Stimulated activated CD8-positive, alpha-beta memory T cell treated with anti-CD3 and anti-CD28 coated beads, Interleukin-2, amount 100 ng/mL, for 1 hour (primary cell): ENCODE measurements at places on chromosomes 11 and 22.
A peak's percentile ranks its signal among the peaks of the same experiment; 100 is the strongest.

GRCh38 chr22:46138058-46138797, 12.1 kb upstream of the PPARA start:
- no peak for DNase-seq

DNA sequence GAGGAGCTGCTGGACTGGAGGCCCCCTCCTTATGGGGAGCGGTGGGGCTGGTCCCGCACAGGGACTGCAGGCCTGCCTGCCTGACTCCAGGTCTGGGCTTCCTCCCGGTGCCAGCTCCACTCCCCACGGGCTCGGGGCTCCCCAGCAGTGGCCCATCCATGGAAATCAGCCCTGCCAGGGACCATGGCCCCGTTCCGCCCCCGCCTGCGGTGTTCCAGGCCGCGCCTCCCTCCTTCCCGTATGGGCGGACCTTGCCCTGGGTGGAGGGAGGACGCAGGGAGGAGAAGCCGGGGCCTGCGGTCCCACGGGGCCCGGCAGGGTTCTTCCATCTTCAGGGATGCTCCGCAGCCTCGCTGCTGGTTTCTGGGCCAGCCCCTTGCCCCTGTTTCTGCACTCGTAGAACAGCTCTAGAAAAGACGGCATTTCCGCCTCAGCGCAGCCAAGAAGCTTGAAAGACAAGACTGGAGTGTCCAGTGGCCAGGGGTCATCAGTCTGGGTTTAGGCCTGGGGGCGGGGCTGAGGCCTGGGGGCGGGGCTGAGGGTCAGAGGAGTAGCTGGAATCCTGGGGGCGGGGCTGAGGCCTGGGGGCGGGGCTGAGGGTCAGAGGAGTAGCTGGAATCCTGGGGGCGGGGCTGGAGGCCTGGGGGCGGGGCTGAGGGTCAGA, 1330.6 kb downstream of the BRD1 start:
- DNase-seq, result no peak

- DNase-seq, result no peak
Observed at GRCh38 chr11:12321217-12321937, 56.0 kb upstream of the PARVA start.

DNA sequence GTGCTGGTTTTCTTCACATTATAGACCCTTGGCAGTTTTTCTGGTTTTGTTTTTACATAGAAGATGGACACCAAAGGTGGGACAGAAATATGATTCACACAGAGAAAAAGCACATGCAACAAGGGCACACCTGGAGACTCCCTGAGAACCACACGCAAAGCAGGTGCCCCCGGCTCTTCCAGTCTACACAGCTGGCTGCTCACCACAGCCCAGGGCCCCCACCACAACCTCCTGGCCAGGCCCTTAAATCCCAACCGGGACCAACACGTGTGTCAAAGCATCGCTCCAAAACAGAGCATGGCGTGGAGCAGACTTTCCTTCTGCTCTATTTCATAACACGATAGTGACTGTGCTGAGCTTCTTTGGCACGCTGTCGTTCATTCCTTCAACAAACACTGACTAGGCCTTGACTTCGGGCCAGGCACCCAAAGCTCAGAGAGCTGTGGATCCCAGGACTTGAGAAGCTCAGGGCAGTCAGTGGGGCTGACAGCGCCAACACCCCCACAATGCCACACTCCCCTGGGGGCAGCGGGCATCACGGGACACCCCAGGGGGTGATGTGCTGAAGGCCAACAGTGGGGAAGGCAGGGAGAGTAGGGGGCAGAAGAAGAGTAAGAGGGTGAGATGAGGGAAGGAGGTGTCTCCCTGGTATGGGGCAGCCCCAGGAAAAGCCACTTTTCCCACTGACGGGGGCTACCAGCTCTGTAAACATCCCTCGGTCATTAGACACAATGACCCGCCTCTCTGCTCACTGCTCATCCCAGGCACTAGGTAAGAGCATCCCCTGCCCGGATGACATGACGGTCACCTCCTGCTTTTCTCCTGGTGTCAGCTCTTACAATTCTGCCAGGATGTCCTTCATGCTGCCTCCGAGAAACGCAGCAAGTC, 26.0 kb downstream of the CELSR1 start:
- no peak for DNase-seq

GRCh38 chr22:25747245-25747944, 5.4 kb downstream of the MYO18B start:
- no peak for DNase-seq

DNA sequence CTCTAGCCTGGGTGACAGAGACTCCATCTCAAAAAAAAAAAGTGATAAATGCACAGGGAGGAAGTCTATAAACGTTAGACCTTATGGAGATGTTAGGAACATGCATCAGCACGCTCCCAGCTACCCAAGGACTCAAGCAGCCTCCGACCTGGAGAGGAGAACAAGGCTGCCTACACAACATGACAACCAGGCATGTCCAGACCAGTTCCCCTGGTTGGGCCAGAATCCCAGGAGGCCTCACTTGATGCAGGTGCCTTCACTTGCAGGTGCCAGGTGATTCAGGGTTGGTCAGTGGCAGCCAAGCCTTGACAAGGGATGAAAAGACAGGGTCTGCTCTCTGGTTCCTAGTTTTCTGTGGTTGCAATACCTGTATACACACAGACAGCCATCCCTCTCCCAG, 5.9 kb downstream of the RANGAP1 start:
- no peak for DNase-seq

DNA sequence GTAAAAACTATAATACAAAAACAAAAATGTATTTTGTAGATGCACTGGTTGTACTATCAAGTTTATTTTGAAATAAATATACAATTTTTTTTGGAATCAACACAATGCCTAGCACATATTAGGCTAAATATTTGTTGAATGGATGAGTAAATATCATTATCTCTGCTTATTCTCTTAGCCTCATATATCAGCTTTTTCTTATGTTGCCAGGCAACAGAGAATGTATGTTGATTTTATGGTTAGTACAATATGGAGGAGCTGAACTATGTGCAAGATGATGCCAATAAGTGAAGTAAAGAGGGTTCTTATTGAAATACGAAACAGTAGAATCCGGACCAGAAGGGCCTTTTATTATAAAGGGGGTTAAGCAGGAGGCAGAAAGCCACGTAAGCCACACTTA, 94.9 kb downstream of the FAR1 start:
- no peak for DNase-seq

DNA sequence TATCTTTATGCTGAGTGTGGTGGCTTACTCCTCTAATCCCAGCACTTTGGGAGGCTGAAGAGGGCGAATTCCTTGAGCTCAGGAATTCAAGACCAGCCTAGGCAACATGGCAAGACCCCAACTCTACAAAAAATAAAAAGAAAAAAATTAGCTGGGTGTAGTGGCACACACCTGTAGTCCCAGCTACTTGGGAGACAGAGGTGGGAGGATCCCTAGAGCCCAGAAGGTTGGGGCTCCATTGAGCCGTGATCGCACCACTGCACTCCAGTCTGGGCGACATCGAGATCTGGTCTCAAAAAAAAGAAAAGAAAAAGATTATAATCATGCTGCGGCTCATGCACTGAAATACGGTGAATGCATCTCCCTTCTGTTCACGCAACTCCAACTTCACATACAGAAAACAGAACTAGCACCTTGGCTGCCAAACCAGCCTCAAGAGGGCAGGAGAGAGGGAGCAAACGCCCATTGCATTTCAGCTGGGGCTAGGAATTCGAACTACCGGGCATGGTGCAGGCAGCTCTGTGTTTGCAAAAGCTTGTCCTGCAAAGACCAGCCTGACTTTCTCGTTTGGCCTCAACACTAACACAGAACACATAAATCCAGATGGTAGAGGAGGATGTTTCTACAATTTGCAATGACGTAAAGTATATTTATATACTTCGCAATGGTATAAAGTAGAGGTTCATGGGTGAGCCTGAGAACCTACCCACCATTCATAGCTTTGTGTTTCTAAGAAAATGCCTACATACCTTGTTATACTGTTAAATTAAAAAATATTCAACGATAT, 6.3 kb upstream of the SYNGR1 start:
- DNase-seq, result no peak

DNA sequence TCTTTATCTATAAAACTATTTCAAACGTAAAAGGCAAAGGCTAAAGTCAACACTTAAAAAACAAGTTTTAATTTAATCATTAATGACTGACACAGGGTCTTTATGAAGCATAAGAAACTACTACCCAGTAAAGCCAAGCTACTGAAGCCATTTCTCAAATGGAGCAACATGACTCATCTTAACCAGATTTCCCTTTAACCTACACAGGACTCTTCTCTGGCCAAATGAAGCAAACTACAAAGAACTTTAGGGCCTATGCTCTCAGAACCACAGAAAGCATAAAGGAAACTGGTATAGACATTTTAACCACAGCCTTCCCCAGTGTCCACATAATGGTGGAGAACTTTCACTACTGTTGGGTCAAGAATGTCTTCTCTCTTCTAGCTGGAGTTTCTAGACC, 34.7 kb downstream of the ALG9 start:
- DNase-seq, result no peak

- DNase-seq, result no peak
Observed at GRCh38 chr22:27874185-27874584, 44.9 kb downstream of the PITPNB start.

GRCh38 chr22:46803031-46803880, 40.8 kb downstream of the TBC1D22A start:
- DNase-seq, result peak; percentile 52

DNA sequence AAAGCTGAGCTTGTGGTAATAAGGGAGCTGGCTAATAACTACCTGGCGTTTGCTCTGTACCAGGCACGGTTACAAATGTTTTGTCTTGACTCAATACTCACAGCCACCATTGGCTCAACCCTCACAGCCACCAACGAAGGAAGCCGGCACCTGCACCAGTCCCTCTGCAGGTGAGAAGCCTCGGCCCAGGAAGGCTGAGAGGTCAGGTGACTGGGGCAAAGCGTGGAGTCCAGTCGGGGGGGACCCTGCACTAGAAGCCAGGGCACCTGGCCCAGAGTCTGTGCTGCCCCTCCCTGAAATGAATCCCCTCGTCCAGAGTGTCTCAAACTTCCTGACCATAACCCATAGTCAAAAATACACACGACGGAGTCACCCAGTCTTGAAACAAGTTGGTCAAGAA, 90.1 kb downstream of the PHF21B start:
- DNase-seq, result no peak

DNA sequence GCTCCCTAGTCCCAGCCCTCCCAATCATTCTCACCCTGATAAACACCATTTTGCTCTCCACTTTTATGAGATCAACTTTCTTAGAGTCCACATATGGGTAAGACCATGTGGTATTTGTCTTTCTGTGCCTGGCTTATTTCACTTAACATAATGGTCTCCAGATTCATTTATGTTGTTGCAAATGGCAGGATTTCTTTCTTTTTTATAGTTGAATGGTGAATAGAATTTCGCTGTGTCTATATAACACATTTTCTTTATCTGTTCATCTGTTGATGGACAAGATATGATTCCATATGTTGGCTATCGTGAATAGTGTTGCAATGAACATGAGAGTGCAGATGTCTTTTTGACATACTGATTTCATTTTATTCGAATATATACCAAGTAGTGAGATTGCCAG, 367.4 kb upstream of the ARHGAP42 start:
- no peak for DNase-seq

DNA sequence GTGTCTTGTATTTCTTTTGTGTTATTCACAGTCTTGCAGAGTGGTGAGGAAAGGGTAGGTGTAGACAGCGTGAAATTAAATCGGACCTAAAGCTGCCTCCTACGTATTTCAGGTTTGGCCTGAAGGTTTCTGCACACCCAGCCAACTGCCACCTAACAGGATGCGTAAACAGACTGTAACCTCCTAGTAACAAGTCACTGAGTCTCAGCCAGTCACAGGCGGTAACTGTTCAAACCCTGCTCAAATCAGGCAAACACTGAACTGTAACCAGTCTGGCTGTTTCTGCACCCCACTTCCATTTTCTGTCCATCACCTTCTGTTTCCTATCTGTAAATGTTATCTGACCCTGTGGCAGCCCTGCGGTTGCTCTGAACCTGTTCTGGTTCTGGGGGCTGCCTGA, 87.1 kb downstream of the ADAMTS15 start:
- DNase-seq, result no peak

DNA sequence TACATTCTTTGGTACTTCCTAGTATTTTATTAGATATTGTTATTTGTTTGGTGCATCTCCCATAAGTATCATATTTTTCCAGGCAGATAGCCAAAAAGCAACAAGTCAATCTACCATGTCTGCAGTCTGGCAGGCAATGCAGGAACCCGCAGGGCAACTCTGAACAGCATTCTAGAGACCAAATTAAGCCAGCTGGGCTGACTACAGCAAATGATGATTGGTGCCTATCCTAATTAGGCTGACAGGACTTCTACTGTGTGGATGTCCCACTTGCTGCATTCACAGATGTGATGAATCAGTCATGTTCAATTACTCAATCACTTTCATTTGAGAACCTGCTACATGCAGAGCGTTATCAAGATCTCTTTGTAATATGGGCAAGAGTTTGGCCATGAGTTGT, 40.3 kb upstream of the AMOTL1 start:
- no peak for DNase-seq

- no peak for DNase-seq
Observed at GRCh38 chr11:72642043-72642883, 32.0 kb downstream of the PDE2A start.

DNA sequence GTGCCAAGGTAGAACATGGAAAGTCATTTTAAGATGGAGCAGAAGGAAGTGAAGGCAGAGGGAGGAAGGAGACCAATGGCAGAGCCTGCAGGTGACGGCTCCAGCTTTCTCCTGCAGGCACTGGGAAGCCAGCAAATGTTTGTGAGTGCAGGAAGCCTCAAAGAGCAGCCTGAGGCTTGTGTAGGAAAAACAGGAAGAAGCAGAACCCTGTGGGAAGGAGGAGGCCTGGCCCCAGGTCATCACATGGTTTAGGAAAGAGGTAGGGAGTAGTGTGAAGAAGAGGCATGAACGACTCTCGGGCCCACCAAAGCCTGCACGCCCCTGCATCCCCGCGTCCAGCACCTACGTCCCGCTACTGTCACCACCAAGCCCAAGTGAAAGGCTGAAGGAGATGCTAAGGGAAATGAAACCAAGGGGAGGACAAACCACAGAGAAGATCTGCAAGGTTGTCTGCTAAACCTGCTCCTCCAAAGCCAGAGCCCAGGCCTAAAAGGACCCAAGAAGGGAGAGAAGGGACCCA, 151.5 kb downstream of the CHST1 start:
- DNase-seq, result no peak

DNA sequence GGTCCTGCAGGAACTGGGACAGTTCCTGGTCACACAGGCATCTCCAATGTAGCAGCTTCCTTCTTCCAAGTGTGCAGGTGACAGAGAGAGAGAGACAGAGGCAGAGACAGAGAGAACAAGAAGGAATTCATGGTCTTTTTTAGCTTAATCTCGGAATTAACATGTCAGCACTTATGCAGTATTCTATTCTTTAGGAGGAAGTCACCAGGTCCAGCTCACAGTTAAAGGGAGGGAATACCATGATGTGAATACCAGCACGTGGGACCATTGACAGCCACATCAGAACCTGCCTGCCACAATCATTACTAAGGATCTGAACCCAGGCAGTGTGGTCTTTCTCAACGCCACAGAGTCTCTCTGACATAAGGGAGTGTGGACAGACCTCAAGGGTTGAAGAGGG, 341.6 kb downstream of the MN1 start:
- DNase-seq, result no peak

- no peak for DNase-seq
Observed at GRCh38 chr22:19800761-19801244, 40.2 kb downstream of the TBX1 start.
